ENCODE measurements at places on chromosomes 6 and 20. TPM values are rescaled to one million over a fixed set of nuclear protein-coding genes. Genes with fewer than 3 reads are reported as not detected.

Gene IMPG1
- not detected for total RNA-seq

DNA sequence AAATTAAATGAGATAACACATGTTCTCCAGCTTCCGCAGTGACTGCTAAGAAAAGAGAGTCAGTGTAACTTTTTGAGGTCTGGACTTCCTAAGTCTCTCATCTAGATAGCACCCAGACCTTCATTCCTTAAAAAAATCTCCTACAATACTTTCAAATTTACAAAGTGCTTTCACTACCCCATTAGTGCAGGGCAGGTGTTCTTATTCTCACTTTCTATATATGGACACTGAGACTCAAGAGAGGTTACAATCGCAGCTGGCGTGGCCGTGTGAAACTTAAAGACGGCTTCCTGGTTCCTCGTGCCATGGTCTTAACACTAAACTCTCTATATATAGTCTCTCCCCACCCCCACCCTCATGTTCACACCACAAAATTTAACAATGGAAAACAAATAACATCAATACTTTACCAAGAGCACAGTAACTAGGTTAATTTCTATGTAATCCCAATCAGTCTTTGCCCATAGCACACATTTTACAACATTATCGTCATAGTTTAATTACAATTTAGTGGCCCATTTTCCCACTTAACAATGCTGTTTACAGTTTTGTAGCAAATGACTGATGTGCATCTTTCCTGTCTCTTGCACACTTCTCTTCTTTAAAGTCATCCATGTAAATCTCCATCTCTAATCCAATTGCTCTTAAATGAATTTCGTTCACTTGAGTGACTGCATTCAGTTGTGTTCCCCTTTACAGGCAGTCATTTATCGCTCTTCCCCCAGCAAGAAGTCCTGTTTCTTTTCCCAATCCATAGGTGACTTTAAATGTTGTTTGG lies 78.8 kb upstream of the ARID1B start:
- ATAC-seq: peak; percentile 23

DNA sequence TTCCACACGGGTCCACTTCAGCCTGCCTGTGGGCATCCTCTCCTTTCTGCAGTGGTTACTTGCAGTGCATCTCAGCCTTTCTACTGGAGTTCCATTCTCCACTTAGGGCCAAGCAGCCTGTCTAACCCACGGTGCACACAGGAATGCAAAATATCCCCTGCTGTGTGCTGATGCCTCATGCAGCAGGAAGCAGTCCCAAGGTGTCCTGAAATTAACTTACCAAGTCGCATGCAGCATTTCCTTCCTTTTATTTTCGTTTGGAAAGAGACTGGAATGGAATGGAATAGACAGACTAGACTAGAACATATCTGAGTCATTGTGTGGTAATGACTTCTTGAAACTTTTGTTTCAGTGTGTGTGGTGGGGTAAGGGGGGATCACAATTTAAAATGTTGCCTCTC lies 25.9 kb upstream of the FOXQ1 start:
- no peak for ATAC-seq

Gene TAPBP
- total RNA-seq: 63.5 TPM

Gene CST3
- total RNA-seq: 292 TPM

DNA sequence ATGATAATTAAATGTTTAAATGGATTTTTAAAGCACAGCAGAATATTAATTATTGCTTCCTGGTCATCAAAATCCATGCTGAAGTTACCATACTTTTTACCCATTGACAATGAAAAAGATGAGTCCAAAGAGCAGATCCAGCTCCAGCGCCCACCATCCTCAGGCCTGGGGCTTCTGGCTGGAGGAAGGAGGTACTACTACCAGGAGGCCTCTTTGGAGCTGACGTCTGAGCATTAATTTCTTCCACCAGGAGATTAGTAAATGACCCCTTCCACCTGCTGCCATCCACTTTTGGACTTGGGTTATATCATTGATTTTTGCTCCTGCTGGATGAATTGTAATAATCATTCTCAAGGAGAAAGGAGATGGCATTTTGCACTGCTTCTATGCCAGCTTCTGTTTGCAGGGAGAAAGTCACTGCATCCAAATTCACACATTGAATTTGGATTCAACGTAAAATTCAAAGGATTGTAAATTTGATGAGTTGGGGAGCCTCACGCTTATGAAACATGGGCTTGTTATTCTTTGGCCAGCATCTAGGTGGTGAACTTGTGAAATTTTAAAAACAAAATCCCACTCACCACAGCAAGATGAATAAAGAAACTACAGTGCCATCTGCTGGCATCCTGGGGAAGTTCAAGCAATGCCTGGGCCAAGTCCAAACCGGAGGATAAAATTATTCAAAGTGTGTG lies 121.8 kb downstream of the SASH1 start:
- ATAC-seq: peak; percentile 74

DNA sequence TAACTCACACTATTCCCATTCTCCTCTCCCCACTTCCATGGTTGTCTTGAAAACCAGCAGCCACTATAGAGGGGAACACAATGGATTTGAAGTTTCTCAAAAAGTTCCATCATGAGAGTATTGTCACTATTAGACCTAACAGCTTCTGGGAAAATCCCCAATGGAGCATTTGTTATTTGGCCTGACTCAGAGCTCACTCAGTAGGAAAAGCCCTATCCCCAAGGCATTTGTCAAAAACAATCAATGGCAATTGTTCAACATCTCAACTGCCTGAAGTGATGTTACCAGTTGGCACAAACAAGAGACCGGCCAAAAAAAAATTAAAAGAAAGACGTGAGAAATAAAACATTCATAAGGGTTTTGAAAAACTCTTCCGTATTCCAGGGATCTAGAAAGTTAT lies 98.8 kb downstream of the MYLK4 start:
- ATAC-seq: peak; percentile 41

GRCh38 chr6:3209114-3210023 lies 18.1 kb downstream of the TUBB2B start:
- ATAC-seq: peak; percentile 94

DNA sequence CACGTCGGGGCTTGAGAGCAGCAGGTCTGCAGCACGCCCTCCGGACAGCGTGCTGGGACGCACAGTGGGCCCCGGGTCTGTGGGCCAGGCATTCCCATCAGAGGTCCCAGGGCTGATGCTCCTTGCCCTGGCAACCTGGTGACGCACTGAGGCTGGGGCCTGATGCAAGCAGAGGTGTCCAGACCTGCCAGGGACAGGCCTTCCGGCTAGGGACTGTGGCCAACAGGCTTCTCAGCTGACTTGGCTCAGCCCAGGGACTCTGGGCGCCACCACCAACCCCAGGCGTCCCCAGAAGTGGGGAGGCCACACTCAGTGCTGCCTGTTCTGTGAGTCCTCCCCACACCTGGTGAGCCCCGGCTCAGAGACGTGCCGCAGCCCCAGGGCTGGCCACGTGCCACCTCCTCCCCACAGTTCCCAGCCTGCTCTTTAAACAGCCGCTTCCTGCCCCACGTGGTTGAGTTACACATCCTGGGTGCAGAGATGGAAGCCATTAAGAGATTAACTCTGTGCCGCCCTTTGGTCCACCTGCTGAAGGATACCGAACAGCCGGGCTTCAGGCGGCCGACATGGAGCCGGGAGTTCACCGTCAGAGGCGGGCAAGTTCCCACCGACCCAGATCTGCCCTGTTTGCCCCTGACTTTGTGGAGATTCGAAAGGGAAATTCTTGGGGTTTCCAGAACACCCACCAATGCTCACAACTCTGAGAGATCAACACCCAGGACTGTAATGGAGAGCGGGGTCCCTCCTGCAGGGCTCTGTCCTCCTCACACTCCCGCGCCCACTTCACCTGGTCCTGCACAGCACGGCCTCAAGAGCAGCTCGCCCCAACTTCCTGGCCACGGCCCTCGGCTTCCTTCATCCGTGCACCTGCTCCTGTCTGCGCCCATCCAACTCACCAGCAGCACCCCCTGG lies 37.6 kb upstream of the ZBP1 start:
- ATAC-seq: peak; percentile 73

Gene IL20RA
- 13.3 TPM for total RNA-seq

GRCh38 chr6:28542440-28543296 lies 17.0 kb downstream of the GPX5 start:
- peak; percentile 65 for ATAC-seq

Gene SERINC1
- total RNA-seq: 46.0 TPM

- no peak for ATAC-seq
Measured at GRCh38 chr6:30741063-30741779, 1.3 kb downstream of the FLOT1 start.

Gene TRDN
- total RNA-seq: not detected

- ATAC-seq: no peak
Measured at GRCh38 chr6:16909658-16910360, 148.5 kb upstream of the ATXN1 start.

Gene GPX5
- total RNA-seq: not detected

DNA sequence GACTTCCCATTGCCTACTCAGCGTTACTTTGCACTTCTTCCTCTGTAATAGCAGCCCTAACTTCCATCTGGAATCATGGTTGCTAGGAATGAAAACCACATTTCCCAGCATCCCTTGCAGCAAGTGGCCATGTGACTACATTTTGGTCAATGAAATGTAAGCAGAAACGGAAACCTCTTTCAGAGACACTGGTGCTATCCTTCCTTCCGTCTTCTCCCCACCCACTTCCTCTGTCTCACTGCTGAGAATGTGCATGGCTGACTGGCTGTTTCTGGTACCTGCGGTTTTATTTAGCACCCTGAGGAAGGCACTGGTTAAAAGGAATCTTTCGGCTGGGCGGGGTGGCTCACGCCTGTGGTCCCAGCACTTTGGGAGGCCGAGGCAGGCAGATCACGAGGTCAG lies 107.4 kb downstream of the SCML4 start:
- ATAC-seq: no peak

Gene MBOAT1
- total RNA-seq: 6.3 TPM

- no peak for ATAC-seq
Measured at GRCh38 chr6:72367439-72367838, 254.4 kb upstream of the KCNQ5 start.

Gene RSPO3
- 1.4 TPM for total RNA-seq

DNA sequence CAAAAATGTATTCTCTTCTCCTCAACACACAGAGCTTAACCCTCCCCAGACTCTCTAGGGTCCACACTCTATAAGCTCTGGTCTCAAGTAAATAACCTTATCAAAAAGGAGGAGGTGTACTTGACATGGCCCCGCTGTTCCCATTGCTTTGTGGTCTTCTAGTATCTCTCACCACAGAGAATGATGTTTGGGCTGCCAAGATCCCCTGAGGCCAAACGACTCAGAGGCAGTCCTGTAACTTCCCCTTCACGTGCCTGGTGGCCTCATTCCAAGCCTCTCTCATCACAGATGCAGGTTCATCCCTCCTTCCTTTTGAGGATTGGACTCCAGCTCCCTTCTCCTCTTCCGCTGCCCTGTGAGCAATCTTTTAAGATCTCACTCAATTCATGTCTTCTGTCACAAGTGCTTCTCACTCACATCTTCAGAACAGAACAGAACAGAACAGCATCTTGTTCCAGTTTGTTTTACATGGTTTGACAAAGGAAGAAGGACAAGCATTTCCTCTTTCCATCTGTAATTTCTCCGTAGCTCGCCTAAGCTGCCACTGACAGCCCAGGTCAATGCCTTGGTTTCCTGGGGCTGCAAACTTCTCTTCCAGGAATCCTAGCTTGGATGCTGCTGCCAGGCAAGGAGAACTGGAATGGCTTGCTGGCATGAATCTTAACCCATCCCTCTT lies 541.5 kb downstream of the CD83 start:
- no peak for ATAC-seq

DNA sequence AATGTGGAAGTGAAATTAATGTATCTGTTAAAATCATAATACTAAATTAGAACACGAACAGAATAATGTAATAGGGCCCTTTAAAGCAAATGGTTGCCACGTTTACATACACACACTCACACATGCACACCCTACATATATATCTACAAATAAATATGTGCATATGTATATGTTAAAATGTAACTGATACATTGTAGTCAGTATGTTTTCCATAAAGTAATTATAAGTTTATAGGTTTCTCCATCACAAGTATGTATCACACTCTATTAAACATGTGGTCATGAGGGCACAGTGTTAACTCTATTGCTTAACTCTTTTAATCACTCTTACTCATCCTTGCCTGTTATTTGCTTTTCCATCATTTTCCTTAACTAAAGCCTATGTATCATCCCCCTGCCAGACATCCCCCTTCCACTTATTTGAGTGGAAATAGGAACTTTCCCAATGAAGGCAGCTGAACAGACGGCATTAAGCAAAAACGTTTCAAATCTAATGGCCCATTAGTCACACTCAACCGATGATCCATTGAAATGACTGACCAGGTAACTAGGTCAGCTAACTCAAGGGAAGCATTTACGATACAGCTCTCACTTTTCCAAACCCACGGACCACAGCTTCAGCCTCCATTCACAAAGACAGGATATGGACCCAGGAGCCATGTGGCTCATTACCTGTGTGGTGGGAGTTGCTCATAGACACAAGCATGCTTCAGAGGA lies 89.3 kb downstream of the HAO1 start:
- no peak for ATAC-seq

Gene BNIP5
- not detected for total RNA-seq

- no peak for ATAC-seq
Measured at GRCh38 chr6:39906318-39906761, 27.9 kb downstream of the MOCS1 start.

DNA sequence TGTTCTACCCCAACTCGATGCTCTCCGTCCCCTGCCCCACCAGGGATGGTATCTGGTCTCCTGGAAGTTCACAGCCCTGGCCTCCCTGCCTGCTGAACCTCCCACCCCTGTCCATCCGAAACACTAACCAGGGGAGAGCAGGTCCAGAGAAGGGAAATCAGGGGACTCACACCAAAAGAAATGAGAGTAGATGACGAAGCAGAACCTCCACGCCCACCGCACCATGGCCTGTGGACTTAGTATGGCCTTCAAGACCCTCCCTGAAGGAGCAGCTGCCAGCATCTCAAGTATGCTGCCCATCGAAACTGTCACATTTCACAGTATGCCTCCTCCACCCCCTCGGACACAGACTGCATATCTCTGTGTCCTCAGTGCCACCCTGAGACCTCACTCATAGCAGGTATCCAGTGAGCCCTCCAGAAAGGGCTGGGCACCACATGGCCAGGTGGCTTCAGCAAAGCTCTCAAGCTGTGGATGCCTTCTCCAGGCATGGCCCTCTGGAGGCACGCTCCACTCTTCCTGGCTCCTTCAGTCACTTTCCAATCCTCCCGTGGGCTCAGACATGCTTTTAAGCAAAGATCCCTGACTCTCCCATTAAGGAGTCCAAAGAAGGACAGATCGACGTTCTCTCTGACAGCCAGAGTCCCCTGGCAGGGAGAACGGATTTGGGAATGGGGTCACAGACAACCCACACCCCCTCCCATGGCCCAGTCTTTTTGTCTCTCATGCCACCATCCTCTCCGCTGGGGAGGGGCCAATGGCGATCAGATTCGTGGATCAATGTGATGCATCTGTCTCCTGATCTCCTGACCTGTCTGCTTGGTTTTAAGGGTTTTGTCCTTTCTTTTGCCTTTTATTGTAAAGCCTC lies 158.4 kb downstream of the ANKRD60 start:
- ATAC-seq: no peak

DNA sequence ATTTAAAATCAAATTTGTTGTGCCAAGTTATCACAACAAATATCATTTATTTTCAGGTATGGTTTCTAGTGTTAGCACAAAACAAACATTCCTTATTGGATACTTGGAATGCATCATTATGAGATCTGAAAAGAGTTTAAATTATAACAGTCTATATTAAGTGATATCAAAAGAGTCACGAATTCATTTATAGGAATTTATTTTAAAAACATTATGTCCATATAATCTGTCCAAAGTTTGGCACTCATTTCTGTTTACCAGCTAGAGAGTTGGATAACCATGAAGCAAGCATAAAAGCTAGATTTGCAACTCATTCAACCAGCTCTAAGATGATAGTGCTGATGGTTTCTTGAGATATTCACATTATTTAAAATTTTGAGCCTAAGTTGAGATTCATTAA lies 453.2 kb downstream of the DOK5 start:
- no peak for ATAC-seq

- ATAC-seq: no peak
Measured at GRCh38 chr6:163190786-163191185, 223.7 kb upstream of the QKI start.

Gene OPRM1
- total RNA-seq: not detected
